AG09309 (cell line): ENCODE measurements at places on chromosomes 4 and X.

DNA sequence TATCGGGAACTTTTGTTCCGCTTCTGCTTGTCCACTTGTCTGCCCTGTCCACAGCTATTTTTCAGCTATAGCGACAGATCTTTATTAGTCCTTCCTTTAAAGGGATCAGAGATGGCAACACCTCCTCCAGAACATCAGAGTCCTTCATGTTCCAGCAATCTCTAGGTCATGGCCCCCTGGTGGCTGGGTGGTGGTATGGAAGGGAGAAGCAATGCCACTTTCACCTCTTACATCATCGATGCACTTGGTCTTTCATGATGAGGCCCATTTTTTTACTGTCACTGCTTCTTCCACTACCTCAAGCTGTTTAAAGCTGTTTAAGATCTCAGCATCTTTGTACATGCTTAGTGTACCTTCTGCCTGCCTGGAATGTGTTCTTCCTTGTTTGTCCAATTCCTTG, 106.7 kb downstream of the ARHGAP6 start:
- DNase-seq: no peak

GRCh38 chrX:133402042-133402453, 13.2 kb downstream of the GPC4 start:
- DNase-seq: no peak

DNA sequence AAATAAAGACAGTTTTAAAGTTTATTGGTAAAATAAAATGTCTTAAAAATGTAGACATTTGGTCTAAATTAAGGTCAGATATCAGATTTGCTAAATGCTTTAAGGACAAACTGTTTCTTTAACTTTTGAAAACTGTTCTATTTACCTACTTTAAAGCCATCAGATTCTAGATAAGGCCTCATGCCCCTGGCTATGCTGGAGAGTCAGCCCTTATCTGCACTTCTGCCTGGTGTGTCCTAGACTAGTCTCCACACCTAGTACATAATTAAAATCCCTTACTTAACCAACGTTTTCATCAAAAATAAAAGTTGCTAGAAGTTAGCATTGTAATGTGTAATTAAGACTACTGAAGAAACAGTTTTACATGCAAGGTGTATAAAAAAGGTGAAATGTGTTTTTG, 25.6 kb downstream of the HSD17B11 start:
- DNase-seq: no peak

- DNase-seq: no peak
Measured at GRCh38 chr4:32462944-32463343, 1742.8 kb downstream of the PCDH7 start.

DNA sequence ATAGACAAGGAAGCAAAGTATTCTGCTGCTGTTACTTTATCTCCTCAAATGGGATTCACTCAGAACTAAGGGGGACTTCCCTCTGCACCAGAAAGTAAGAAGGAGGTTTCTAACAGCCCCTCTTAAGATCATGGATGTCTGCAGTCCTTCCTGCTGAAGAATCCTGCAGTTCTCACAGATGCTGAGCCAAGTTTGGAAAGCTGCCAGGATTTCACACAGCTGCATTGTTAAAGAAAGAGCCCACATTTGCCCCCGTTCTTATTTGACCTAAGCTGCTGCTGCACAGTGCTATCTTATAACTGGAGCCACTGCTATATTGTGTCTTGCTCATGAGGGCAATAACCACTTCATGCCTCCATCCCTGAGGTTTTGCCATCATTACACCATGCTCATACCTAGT, 81.1 kb downstream of the FAAH2 start:
- DNase-seq: no peak

DNA sequence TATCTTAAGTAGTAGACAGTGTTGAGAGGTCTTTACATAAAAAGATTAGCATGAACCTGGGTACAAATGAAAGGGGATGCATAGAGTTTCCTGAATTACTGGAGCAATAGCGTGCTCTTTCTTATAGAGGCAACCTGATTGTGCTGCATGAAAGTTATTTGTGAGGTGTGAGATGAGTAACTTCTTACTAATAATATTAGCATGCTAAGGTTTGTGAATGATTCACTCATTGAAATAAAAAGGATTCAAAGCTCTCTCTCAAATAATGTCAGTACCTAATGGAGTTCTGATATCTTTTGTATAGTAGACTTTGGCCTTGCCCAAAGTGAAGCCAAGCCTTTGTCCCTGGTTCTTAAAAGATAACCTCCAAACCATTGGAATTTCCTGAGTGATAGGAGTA, 131.0 kb upstream of the CXXC4 start:
- no peak for DNase-seq

- no peak for DNase-seq
Measured at GRCh38 chrX:64792598-64793337, 183.5 kb downstream of the ZC4H2 start.

GRCh38 chr4:149572716-149573115, 242.9 kb downstream of the IQCM start:
- DNase-seq: no peak

DNA sequence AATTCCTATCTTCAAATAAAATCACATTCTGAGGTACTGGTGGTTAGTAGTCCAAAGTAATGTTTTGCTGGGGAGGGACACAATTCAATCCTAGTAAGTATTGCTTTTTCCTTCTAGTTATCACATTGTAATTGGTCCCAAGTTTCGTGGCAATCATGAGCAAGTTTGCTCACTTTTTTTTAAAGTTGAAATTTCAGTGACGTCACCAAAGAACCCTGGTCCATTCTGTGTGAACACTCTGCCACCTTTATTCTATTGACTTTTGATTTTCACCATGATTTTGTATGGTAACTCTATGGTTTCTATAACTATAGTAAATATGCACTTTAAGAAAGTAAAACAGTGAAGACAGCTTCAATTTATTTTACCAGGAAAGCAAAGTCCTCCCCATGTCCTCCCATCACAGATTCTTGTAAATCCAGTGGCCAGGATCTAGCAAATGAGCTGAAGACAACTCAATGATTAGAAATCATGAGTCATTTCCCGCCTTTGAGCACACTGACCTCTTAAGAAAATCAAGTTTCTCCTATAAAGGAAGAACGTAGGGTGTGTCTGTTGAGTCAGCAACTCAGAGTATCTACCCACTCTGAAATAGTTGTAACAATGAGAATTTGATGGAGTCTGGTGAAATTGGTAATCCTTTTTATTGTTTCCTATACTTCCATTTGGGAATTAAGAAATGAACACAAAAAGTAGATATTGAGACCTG, 1306.6 kb upstream of the PABPC4L start:
- peak; percentile 1 for DNase-seq

GRCh38 chr4:85756938-85757337, 282.0 kb downstream of the ARHGAP24 start:
- DNase-seq: no peak

- no peak for DNase-seq
Measured at GRCh38 chr4:17288151-17288550, 223.7 kb downstream of the QDPR start.

GRCh38 chr4:48792348-48793006, 12.4 kb upstream of the FRYL start:
- DNase-seq: no peak

DNA sequence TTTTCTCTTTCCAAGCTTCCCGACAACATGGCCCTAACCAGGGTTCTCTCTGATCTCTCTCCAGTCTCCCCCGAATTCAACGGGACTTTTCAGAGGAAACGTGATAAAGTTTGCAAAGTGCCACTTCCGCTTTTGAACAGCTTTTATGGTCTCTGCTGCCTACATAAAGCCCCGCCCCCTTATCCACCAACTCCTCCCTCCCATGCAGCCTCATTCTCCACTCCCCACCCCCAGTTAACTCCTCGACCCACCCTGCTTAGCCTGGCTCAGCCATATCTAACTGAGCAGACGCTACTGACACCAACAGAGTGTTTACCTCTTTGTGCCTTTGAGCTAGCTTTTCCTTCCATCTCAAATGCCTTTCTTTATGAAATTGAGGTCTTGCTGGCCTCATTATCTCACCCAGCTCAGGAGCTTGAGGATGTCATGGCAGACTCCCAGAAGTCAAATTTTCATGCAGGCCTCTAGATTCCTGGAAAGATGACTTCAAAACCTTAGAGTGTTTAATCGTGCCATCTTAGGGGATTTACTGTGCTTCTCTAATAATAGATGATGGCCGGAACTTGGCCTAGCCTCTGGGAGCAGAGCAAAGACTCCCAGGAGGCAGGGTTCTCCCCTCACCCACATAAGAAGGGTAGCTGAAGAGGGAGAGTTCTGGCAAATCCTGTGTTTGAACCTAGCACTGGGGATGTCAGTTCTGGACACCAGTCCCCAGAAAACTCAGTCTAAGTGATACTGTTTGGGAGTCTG, 606.0 kb downstream of the BCOR start:
- DNase-seq: no peak

DNA sequence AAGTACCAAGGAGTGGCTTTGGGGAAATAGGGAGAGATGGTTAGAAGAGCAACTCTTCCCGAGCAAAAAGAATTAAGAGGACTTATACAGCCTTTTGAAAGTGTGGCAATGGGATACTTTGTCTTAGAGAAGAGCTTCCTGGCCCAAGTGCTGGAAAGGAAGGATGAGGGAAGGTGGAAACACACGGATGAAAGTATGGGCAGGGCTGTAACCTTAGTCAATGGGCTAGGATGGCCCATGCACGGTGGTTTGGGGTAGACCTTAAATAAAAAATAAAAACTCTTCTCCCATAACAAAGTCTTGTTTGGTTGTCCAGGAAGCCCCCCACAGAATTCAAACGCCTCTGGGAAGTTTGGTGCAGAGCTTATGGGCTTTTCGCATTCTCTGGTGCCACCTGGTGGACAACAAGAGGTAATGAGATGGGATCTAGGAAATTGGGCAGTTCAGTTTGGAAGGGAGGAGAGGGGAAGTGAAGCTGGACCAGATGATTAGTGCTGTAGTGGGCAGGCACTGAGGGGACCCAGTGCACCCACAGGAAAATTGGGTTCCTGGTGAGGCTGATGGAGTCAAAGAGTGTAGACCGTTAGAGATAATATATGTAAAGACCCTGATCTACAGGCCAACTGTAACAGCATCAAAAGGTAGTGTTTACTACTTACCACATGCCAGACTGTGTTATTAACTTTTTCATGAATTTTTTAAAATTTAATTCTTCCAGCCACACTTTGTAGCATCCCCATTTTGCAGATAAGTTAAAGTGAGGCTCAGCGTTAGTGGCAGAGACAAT, 13.8 kb upstream of the ENOX2 start:
- DNase-seq: peak; percentile 18

- no peak for DNase-seq
Measured at GRCh38 chr4:88963817-88964216, 93.2 kb downstream of the FAM13A start.

DNA sequence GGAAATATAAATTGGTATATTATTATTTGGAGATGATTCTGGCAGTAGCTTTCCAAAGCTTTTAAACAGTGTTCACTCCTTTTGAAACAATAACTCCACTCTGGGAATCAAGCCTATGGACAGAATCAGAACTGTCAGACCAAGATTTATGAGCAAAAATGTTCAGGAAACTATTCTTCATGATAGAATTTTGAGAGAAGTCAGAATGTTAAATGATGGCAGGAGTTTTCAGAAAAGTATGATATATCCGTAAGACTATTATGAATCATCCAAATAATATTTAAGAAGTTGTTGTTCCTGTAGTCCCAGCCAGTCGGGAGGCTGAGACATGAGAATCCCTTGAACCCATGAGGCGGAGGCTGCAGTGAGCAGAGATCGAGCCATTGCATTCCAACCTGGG, 50.5 kb upstream of the ADGRG2 start:
- no peak for DNase-seq

DNA sequence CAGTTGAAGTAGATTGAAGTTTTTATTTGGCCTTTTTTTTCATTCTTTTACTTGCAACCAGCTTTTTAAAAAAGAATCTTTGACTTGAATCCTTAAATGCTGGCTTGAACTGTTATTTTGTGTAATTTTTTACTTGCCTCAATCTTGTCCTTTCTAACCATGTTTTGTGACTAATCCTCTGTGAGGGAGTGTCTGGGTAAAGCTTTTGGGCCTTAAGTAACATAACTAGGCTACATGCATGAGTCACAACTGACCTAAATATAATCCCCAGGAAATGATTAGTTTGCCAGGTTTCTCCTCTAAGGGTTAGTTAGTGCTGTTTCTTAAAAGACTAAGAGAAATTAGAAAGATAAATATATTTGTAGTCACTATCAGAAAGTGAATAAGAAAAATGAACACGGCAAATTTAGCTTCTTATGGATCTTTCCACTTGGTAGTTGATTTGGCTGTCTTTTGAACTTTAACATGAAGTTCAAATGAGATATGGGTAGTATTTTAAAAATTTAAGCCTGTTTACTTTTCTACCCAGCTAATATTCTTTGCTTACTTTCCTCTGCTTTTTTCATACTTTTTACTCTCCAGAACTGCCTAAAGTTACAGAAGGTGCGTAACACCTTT, 13.0 kb downstream of the EXOC1 start:
- DNase-seq: peak; percentile 85

GRCh38 chr4:37710491-37710890, 24.3 kb upstream of the RELL1 start:
- no peak for DNase-seq

- DNase-seq: no peak
Measured at GRCh38 chrX:84339507-84340364, 151.7 kb upstream of the RPS6KA6 start.

- DNase-seq: no peak
Measured at GRCh38 chr4:48585401-48585800, 95.3 kb downstream of the ZAR1 start.

- DNase-seq: no peak
Measured at GRCh38 chr4:163558539-163559044, 64.1 kb downstream of the TMA16 start.

- DNase-seq: no peak
Measured at GRCh38 chr4:121449416-121449815, 68.6 kb upstream of the QRFPR start.

DNA sequence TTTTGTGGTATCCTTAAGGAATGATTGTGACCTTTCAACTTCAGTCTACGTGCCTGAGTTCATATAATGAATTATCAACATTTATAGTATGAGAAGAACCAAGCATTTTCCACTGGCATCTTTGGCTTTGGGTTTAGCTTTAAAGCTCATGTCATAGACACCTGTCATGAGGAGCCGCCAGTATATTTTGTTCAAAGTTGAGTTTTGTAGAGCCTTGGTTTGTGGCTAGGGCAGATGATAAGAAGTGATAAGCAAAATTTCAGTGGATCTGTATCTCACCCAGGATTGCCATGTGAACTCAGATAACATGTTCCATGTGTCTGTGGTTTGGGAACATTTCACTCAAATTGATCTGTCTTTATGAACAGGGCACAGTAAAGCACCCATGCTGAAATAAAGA, 873.2 kb downstream of the STPG2 start:
- DNase-seq: no peak

- no peak for DNase-seq
Measured at GRCh38 chr4:153419029-153419428, 47.1 kb upstream of the TMEM131L start.

DNA sequence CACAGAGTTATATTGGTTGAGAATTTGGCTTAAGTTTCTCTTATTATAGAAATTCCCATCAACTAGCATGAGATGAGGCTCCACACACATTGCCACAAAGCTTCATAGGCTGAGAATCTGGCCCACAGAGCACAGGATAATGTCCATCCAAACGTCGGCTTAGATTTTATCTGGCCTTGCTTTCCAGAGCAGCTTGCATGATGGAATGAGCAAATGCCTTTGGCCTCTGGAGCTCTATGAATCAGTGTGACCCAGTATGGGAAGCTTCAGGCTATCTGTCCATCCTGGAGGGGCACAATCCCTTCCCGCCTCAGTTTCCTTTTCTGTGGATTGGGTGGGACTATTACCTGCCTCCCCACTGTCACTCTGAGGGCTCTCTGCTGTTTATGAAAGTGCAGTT, 131.5 kb upstream of the NDP start:
- DNase-seq: no peak
